ENCODE measurements at places on chromosomes 12 and 14.

DNA sequence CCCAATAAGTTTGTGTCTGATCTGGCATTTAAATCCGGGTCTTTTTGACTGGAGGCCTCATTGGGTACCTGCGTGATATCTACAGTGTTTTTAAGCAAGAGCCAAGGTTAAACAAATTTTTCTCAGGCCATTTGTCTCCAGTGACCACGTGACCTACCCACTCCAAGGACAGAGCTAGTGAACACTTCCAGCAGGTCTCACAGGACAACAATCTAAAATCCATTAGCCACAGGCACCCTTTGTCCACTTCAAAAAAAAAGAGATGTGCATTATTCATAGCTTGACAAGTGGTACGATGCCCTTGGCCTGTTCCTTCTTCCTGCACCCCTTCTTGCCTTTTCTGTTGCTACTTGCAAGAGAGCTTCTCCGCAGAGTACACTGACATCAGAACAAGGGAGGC is 109.6 kb upstream of the GSC start:
- no peak for DNase-seq

GRCh38 chr12:123026094-123026853 is 45.8 kb downstream of the ARL6IP4 start:
- DNase-seq: no peak

- DNase-seq: no peak
These were observed 1.2 kb downstream of the GPR135 start for GRCh38 chr14:59463787-59464485.

DNA sequence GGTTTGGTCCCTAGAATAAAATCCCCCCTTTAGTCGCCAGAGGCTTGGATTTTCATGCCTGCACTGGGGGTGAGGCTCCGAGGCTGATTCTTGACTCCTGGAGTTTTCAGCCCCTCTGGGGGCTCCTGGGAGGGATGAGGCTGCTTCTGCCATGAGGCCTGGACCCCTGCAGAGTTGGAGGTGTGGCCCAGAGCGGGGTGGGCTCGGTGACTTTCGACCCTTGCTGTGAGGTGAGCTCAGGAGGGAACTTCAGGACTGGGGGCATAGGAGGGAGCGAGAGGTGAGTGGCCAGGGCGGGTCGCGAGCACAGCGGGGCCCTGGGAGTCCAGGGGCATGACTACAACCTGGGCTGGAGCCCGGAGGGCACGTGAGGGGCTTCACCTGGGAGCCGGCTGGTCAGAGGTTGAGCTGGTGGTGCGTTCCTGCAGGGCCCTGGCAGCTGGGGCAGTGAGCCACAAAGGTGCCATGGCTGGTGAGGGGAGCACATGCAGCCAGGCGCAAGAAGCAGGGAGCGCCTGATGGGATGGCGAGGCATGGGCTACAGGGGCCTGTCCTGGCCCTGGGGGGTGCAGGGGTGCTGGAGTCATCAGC is 168.2 kb downstream of the KIF26A start:
- no peak for DNase-seq

All from activated T-cell treated with anti-CD3 and anti-CD28 coated beads for 4 hours (primary cell).